Large intestine (tissue), 12 donors: ENCODE measurements at places on chromosomes 11 and 22.

- DNase-seq: no peak
Measured at GRCh38 chr11:79371152-79371551, 69.7 kb downstream of the TENM4 start.

- no peak for DNase-seq
Measured at GRCh38 chr11:76627606-76628005, 42.9 kb downstream of the LRRC32 start.

DNA sequence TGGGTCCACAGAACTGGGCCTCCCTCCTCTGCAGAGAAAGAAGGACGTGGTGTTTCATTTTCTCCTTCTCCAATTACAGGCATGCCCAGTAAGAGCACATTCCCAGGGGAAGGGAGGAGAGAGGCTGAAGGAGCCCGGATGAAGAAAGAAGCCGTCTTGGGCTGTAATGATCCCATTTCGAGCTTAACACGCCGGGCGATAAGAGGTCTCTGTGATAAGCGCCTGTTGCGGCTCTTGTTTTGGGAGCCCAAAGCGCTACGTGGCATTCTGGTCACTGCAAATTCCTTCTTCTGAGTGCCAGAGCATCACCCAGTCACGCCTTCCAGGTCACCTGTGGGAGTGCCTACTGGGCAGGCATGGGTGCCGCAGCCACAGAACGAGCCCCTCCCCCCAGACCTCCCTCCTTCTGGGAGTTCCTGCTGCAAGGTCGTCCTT, 57.5 kb downstream of the ANO1 start:
- DNase-seq: no peak

DNA sequence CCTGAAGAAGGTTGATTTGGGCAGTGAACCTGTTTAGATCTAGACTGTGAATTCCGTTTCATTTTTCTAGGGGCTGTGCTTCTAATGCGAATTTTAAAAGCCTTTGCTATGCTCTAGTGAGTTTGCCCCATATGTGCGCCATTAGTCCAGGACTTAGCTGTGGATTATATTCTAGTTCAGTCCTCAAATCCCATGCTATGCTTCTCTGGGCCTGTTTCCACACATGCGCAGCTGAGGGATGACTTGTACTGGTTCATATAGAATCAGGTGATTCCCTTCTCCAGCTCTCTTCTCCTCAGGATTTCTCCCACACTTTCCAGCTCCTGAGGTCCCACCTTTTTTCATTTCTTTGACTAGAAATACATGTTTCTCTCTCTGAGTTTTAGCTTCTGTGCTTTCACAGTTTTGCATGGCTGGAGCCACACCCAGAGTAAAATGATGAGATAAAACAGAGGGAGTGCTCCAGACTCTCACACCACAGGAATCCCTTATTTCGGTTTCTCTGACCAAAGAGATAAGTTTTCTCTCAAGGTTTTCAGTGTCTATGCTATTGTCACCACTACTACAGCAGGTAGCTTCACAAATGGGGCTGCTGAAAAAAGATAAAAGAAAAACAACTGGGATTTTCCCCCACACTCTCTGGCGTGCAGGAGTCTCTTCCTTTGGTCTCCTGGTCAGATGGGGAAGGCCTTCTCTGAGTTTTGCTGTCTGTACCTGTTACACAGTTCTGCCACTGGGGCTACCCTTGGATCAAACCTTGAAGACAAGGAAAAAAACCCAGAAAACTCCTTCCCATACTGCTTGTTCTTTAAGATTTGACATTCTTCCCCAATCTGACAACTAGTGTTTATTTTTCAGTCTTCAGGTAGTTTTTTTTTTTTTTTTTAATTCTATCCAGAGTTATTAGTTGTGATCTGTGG, 96.2 kb upstream of the TEAD1 start:
- DNase-seq: no peak

DNA sequence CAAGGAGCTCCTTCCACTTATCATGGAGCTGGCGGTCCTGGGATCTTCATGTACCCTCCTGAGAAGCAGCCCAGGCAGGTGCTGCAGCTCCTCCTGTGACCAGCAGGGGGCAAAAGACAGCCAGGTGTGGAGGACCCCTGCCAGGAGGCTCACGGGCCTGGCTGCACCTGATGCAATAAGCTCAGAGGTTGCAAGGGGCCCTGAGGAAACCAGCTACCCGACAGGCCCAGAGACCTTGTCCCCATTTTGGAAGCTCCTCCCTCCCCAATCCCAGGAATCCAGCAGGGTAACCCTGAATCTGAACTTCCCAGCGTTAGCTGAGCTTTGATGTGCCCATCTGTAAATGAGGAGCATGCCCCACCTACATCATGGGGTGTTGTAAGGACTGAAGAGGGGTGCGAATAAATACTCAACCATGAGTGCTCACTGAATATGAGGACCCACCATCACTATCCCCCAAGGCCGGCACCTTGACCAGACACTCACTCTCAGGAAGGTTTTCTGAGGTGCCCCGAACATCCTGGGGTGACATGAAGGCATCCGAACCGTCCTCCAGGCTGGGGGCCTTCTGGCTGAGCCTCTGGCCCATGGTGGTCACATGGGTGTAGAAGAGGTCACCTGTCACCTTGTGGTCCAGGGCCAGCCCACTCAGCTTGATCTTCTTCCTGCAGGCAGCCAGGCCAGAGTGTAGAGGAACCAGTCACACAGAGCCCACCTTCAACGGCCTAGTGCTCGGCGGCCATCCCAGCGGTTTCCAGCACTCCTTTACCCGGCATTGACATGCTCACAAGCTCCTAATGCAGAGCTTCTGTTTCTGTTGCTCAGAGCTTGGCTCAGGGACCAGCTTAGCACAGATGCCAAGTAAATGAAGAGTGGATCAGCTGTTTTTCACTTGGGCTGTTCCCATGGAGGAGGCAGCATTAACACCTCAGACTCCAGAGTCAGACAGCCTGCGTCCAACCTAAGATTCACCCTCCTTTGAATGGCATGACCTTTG, 21.7 kb downstream of the SLC43A1 start:
- peak; percentile 60 for DNase-seq
